ENCODE measurements at places on chromosomes 4 and X.

- no peaks in the 10 kb centered on the region for H3K36me3 ChIP-seq
- peaks cover 24% of the 10 kb centered on the region for H3K27me3 ChIP-seq
- H3K27ac ChIP-seq = no peak overlapping the region
- no peak for DNase-seq
Measured at GRCh38 chr4:109185548-109185947, 116.9 kb downstream of the COL25A1 start.

DNA sequence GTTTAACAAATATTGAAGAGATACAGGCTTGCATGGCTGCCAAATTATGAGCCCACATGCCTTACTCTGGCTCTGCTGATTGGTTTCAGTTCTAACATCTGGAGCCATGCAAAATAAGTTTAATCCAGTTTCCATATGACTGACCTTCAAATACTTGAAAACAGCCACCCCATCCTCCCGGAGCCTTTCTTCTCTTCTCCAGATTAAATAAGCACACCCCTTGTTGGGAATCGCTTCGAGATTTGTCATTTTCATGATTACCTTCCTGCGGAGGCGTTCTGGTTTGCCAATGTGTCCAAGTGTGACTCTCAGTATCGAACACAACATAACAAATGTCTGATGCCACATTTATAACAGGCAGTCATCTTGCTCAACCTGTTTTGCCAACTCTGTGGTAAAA lies 101.6 kb upstream of the JADE1 start:
- no peaks in the 10 kb centered on the region for H3K36me3 ChIP-seq
- no peak overlapping the region for H3K27ac ChIP-seq
- no peak overlapping the region for H3K4me3 ChIP-seq
- no peaks in the 10 kb centered on the region for H3K4me1 ChIP-seq
- DNase-seq = no peak
- no peaks in the 10 kb centered on the region for H3K27me3 ChIP-seq

DNA sequence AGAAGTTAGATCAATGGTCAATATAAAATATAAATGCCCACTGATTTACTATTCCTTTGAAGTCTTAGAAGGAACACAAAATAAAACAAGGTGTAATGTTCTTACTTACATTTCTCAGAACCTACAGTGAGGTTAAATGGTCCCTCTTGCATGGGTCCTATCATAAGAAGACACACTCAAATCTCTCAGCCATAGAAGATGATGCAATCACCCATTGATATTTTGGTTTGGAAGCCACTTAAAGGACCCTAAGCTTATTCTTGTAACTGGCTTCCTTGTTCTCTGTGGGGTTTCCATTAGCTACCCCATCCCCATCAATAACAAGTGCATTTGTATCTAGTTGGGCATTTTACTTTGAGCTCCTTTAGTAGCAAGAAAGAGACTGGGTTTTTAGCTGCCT lies 15.1 kb downstream of the REELD1 start:
- no peaks in the 10 kb centered on the region for H3K4me1 ChIP-seq
- no peak overlapping the region for H3K4me3 ChIP-seq

- no peak overlapping the region for H3K27ac ChIP-seq
- H3K27me3 ChIP-seq = no peaks in the 10 kb centered on the region
- no peak for DNase-seq
- no peaks in the 10 kb centered on the region for H3K4me1 ChIP-seq
- H3K36me3 ChIP-seq = no peaks in the 10 kb centered on the region
Measured at GRCh38 chrX:46327566-46328115, 217.6 kb downstream of the ZNF674 start.
